ENCODE measurements at places on chromosomes 5 and 9.

DNA sequence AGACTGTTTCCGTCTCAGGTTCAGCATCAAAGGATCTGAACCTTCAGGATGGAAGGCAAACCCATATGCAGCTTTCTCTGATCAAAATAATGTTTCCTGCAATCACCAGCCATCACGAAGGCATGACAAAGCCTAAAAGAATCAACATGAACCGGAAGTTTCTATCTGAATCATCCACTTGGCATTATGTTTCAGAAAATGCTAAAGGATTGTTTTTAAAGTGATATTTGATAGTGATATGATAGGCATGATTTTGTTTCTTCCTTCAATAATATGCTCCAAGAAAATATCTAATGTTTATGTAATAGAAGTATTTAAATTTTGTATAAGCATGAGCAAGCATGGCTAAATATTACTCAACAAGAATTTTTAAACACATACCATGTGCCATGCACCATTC is 219.6 kb downstream of the PLK2 start:
- DNase-seq: no peak

DNA sequence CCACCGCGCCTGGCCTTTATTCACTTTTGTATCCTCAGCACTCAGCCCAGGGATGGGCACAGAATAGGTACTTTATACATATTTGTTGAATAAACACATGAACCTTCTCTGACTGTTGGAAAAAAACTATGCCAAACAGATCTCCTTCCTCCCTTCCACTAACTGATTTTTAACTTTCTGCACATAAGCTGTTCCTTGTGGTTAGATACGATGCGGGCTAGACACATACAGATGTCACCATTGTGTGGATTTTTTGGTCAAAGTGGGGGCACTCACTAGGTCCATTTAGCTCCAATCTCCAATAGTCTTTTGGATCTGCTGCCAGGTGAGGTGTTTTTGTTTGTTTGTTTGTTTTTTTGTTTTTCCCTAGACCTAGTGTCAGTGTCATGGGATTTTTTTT is 5.1 kb downstream of the TEX48 start:
- DNase-seq: no peak

DNA sequence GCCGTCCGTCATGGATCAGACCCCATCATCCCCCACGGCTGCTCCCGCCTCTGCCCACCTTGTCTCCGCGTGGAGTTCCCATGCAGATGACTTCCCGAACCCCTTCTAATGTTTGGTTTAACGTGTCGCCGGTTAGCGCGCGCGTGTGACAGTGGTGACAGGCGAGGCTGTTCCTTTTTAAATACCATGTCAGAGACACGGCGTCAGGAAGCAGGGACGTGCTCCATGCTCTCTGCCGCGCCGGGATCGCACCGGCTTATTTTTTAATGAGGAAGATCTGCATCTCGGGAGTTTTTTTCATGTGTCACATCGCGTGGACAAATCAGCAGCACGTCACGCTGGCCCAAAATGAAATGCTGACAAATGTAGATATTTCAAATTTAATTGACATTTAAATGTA is 35.9 kb downstream of the CRB2 start:
- DNase-seq: no peak

- no peak for DNase-seq
Measured at GRCh38 chr5:178122346-178122745, 8.5 kb upstream of the RMND5B start.

GRCh38 chr5:60811105-60811504 is 33.0 kb downstream of the ELOVL7 start:
- DNase-seq: no peak
